ENCODE measurements at places on chromosomes 4 and X. TPM values are rescaled to one million over a fixed set of nuclear protein-coding genes. Genes with fewer than 3 reads are reported as not detected.

DNA sequence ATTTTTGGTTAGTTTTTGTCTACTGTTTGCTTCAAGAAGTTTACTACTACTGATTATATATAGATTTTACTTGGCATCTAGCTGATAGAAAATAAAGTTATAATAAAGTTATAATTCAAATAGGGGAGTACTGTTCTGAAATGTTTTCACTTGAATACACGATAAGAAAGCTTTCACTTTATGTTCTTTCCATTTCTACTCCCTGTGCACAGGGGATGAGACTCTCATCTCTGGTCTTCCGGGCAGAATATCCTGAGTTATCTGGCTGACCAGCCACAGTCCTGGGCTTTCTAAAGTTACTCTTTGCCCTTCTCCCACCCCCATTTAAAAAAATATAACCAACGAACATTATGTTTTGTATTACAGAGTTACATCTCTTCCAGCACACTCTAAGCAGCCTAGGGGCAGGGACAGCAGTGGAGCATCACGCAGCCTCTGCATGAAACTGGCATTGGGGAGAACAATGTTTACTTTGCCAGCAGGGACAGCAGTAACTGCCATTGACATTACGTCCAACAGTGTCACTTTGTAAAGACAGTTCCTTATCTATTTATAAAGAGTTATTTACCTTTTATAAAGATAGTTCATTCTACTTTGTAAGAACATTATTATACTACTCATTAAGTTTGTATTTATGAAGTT is 64.3 kb downstream of the METTL14 start:
- no peak for DNase-seq

GRCh38 chrX:24790166-24790565 is 96.4 kb downstream of the POLA1 start:
- no peak for DNase-seq

DNA sequence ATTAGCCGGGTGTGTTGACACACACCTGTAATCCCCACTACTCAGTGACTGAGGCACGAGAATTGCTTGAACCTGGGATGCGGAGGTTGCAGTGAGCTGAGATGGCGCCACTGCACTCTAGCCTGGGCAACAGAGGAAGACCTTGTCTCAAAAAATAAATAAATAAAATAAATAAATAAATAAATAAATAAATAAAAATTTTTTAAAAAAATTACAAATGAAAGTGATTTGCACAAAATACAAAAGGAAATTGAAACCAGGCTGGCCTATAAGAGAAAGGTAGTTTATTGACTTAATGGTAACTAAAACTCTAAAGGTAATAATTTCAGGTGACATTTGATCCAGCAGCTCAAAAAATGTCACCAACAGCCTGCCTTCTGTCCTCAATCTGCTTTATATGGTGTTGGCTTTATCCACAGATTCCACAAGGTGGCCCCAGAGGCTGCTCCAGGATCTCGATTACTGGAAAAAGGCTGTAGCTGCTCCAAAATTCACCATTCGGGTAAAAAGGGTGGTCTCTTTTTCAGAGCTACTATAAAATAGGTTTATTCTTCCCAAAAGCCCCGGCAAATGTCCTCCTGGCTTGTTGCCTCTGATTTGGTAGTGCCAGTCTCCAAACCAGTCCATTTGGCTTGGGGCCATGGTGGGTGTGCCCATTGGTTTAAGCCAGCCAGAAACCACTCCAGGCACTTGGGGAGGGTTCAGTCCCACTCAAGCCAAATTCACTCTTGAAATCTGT is 61.4 kb upstream of the TRIM2 start:
- DNase-seq: peak; percentile 72

DNA sequence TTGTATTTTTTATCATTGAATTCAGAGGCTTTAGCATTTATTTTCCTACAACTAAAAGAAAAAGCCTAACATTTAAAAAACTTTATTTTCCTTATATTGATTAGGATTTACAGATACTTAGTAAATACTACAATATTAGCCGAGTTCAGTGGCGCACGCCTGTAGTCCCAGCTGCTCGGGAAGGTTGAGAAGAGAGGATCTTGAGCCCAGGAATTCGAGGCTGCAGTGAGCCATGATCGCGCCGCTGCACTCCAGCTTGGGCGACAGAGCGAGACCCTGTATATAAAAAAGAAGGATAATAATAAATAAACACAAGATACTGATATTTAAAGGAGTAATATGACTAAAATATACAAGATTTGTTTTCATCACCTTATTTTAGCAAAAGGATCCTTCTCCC is 681 bp upstream of the UPF3B start:
- DNase-seq: no peak

DNA sequence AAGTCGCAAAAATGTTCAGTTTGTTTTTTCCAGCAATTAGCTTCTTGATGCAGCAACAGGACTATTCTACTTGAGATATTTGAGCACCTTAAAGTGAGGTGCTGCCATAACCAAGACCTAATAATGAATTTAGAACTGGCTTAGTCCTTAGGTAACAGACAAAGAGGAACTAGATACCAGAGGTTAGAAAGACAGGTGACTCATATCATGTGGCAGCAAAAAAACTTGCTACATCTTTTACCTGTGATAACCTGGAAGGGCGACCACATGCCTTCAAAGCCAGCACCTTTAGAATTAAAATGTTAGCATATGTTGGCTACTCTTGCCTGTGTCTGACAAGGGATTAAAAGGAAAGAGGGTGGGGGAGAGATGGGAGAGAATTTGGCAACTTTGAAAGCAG is 90.4 kb downstream of the ARHGAP6 start:
- no peak for DNase-seq

- no peak for DNase-seq
Observed at GRCh38 chrX:14964500-14964899, 91.3 kb downstream of the MOSPD2 start.

DNA sequence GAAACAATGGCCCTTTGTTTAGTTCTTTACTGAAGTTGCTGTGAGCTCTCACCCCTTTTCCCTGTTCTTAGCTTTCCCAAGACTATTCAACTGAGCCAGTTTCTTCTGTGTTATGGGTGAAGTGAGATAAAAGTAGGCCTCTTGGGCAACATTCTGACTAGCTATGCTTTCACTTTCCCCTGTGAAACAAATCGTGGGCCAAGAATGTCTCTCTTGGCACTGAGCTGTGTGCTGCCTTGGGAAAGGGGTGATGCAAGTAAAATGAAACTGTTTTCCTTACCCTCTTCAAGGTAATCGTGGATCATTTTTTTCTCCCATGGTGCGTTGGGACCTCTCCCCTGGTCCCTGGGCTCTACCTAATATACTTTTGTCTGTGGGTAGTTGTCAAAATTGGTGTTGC is 653.9 kb upstream of the MAGEB2 start:
- DNase-seq: no peak

- DNase-seq: peak; percentile 35
Observed at GRCh38 chr4:183797011-183797444, 108.1 kb upstream of the STOX2 start.

DNA sequence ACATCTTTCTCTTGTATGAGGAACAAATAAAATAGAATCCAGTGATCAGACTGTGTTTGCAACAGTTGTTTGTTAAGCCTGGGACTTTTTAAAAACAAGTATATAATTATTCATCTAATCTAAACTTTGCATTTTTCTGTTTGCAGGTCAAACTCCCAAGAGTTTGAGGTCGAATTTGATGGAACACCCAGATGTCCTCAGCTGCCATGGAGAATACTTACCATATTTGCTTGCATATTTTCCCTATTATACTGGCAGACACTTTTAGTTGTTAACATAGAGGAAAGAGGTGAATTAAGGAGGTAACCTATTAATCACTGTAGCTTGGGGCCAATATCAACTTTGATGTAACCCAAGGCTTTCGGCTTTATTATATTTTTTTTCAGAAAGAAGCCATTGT is 401.5 kb upstream of the DIPK2B start:
- no peak for DNase-seq

DNA sequence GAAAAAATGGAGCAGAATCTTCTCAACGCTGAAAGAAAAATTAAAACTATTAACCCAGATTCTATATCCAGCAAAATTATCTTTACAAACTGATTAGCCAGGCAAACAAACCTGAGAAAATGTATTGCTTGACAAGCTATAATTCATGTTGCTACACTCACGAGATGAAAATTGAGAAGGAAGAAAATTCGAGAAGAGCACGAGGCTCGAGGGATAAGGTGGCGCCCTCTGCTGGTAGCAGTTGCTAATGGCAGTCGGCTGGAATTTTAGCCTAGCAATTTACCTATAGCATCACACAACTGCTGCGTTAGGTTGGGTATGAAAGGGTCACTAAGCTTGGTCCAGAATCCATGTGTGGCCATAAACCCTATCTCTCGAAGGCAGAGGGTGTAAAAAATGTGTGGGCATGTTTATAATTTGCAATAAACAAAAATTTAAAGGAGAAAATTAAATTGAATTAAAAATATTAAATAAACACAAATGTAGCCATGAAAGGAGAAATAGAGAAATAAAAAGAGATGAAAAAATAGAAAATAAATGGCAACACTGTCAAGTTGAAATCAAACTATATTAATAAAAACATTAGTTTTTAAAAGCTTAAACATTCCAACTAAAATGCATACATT is 126.6 kb downstream of the PPP4R3C start:
- peak; percentile 48 for DNase-seq

DNA sequence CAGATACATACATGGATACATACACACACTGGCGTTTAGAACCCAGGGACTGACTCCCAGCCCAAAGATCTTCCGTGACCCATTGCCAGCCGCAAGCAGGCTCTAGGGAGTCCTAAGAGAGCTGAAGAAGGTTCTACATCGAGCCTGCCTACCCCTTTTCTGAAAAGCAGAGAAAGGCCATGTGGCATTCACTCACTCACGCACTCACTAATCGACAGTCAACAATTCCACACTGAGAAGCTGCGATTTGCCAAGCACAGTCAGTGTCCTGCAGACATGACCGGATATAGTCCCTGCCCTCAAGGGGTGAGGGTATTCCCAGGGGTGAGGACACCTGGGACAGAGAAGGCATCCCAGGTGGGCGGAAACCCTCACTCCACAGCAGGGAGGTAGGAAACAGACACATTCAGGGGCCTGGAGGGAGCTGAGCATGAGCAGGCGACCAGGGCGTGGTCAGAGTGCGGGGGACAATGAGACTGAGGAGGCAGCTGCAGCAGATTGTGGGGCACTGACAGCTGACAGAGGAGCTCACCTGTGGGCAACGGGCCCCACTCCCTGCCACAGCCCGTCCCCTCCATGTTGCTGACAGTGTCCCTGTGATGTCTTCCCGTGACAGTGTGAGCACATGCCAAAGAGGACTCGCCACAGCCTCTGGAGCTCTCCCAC is 13.2 kb upstream of the MAN2B2 start:
- no peak for DNase-seq

DNA sequence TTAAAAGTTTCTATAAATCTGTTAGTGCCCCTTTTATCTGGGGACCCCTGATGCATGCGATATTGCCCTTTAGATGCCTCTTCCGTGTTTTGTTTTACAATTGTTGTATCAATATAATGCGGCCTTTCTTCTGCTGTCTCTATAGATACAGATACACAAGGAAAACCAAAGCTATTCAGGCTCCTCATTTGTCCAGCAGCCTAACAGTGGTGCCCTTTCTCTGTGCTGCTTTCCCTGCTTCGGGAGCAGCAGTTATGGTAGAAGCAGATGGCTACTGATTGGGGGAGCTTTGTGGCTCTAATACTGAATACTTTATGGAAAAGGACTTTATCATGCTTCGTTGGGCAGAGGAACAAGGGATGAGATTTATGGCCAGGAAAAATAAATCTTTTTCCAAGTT is 10.6 kb upstream of the PRDM8 start:
- no peak for DNase-seq

GRCh38 chr4:81650606-81651242 is 179.0 kb upstream of the RASGEF1B start:
- no peak for DNase-seq

DNA sequence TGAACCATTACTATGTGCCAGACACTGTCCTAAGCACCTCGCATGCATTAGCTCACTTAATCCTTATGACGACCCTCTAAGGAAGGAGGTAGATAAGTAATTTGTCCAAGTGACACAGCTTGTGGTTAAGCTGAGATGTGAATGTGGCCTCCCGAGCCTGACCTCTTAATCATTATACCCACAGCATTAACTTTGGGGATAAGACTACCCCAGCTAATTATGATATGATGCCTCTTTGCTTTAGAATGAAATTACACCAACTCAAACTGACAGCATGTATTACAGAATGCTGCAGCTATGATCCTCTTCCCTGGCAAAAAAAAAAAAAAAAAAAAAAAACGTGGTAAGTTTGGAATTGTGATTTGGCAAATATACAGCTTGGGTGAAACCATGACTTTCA is 53.5 kb downstream of the APBB2 start:
- DNase-seq: no peak

- no peak for DNase-seq
Observed at GRCh38 chr4:88352062-88352740, 26.5 kb upstream of the HERC6 start.

DNA sequence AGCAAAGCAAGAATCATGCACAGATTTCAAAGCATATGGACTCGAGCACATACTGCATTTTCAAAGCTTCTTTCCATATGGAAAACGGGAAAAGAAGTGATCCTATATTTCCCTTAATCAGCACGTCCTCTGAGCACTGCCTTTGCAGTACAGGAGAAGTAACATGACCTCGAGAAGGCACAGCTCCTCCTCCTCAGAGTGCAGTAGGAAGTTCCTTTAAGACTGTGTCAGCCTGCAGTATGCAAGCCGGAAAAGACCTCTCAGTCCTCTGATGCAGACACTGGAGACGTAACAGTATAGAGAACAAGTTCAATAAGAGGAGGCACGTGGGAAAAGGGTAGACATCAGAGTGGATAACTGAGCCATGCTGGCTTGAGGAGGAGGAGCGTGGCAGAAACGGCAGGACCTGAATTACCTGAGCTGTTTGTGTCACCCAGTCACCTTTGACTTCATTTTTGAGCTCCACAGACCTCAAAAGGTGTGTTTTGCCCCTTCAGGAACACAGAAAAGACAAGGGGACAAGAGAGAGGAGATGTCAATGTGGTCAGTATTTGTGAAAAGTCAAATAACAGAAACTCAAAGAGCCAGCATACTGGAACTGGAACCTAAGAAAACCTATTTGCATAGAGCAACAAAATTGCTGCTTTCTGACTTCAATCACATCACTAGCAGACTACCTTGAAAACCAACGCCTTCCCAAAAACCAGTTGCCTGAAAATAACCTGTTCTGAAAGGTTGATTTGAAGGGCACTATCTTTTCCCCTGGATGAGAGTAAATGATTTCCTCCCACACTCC is 20.8 kb downstream of the IRF2 start:
- no peak for DNase-seq

DNA sequence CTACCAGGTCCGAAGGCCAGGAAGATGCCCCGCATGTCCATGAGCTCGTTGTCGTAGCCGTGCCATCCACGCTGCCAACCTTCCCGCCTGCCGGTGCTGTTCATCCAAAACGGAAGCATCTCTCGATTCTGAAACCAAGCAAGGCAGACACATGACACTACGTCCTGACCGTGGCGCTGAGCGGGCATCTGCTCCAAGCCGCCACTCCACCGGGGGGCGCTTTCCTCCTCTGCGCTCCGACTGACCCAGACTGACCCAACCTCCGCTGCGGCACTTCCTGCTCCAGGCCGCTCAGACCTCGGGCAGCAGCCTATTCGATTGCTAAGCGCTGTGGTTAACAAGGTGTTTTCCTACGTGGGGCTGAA is 120.5 kb downstream of the ENPP6 start:
- DNase-seq: peak; percentile 91

GRCh38 chr4:75733369-75733768 is 9.0 kb downstream of the USO1 start:
- DNase-seq: no peak

GRCh38 chrX:80223982-80224579 is 196.2 kb upstream of the TENT5D start:
- DNase-seq: no peak

RAP1GDS1 gene
- 25.1 TPM for total RNA-seq

COL4A6 gene
- total RNA-seq: 16.7 TPM

SSX3 gene
- not detected for total RNA-seq

OPHN1 gene
- total RNA-seq: 1.5 TPM

BMPR1B gene
- 0.72 TPM for total RNA-seq

UCP1 gene
- not detected for total RNA-seq

MTNR1A gene
- total RNA-seq: 0.97 TPM
